A673 (cell line): ENCODE measurements at places on chromosomes 3 and 15. TPM values are rescaled to one million over a fixed set of nuclear protein-coding genes. Genes with fewer than 3 reads are reported as not detected.

- H3K27ac ChIP-seq, result no peak overlapping the region
- no peaks in the 10 kb centered on the region for H3K27me3 ChIP-seq
- H3K36me3 ChIP-seq, result no peaks in the 10 kb centered on the region
These were observed 69.4 kb upstream of the PLXNA1 start for GRCh38 chr3:126913524-126913923.

The GPR176 gene
- total RNA-seq, result 5.4 and 5.6 TPM in 2 replicates

- no peak overlapping the region for H3K27ac ChIP-seq
- no peaks in the 10 kb centered on the region for H3K36me3 ChIP-seq
- no peak overlapping the region for H3K4me3 ChIP-seq
- no peak for DNase-seq
These were observed 28.9 kb downstream of the SETMAR start for GRCh38 chr3:4332111-4332510.

The STXBP5L gene
- not detected in 2 replicates for total RNA-seq

The SCN11A gene
- not detected in 2 replicates for total RNA-seq

- H3K36me3 ChIP-seq, result no peaks in the 10 kb centered on the region
- DNase-seq, result no peak
- H3K27me3 ChIP-seq, result no peaks in the 10 kb centered on the region
- H3K4me3 ChIP-seq, result no peak overlapping the region
- H3K4me1 ChIP-seq, result no peaks in the 10 kb centered on the region
- H3K27ac ChIP-seq, result no peak overlapping the region
These were observed 37.8 kb upstream of the MUC4 start for GRCh38 chr3:195849322-195850074.

The THAP10 gene
- 6.2 and 6.6 TPM in 2 replicates for total RNA-seq

- H3K27me3 ChIP-seq, result no peaks in the 10 kb centered on the region
- H3K4me3 ChIP-seq, result no peak overlapping the region
- DNase-seq, result no peak
- no peak overlapping the region for H3K27ac ChIP-seq
These were observed 438.1 kb upstream of the ARPP21 start for GRCh38 chr3:35201211-35201610.

GRCh38 chr3:48661501-48662144, 1.1 kb downstream of the CELSR3 start:
- DNase-seq, result peak; percentile 58
- no peaks in the 10 kb centered on the region for H3K27me3 ChIP-seq

- H3K27me3 ChIP-seq, result no peaks in the 10 kb centered on the region
- no peaks in the 10 kb centered on the region for H3K36me3 ChIP-seq
- DNase-seq, result no peak
- no peak overlapping the region for H3K27ac ChIP-seq
These were observed 437.2 kb downstream of the SI start for GRCh38 chr3:164641071-164641470.

The RPP25 gene
- 20.6 and 22.5 TPM in 2 replicates for total RNA-seq

The STAC gene
- 1.9 and 2.0 TPM in 2 replicates for total RNA-seq

DNA sequence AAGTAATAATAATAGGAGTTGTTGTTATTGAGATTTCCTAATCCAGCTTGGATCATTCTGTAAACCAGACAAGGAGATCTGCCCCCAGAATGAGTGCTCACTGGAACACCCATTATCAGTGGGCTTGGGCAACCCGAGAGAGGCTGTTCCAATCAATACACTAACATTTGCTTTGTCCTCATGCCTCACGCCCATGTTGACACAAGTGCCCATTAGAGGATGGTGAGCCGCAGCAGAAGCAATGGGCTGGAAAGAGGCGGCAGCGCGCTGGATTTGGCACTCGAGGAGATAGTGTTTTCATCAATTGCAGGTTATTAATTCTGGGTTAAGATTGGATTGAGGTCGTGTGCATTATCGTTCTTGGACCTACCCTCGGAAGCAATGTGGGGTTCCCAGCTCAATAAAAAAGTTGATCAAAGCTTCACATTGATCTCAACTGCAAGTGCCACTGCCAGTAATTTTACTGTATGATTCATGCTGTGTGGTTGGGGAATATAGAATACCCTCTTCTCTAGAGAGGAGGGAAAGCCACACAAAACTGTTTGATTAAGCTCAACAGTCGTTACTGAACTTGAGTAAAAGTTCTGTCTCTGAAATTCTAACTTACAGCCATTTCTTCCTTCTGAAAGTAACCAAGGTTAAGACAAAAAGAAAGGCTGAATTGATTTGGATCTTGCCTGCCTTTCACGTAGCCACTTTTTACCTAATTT, 15.7 kb downstream of the LYZL4 start:
- H3K4me3 ChIP-seq, result no peak overlapping the region
- no peaks in the 10 kb centered on the region for H3K4me1 ChIP-seq
- H3K27ac ChIP-seq, result no peak overlapping the region
- H3K36me3 ChIP-seq, result no peaks in the 10 kb centered on the region

The OSTN gene
- total RNA-seq, result not detected in 2 replicates

The ARMC8 gene
- 48.0 and 55.8 TPM in 2 replicates for total RNA-seq

DNA sequence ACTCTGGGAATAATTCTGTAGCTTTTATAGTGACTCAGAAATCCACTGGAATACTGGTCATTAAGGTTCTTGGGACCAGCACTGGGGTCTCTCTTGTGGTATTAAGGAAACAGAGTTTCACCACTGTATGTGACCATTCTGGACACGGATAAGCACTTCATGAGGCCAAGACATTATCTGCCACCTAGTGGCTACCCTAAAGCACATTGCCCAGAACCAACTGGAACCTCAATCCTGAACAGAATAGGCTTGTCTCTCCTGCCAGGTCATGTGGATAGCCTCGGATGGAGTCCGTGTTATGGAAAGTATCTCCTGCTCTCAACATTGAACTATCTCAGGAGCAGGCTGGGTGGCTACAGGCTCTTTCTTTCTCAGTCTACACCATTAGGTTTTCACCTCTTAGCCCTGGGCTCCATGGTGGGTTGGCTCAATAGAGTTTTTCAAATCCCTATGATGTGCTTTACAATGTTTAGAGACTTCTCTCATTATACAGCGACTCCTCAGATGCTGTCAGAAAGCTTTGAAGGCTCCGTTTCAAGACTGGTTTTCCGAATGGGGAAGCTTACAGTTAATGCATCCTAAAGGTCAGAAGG, 167.6 kb upstream of the ST8SIA2 start:
- H3K27ac ChIP-seq, result no peak overlapping the region
- peaks cover 4% of the 10 kb centered on the region for H3K27me3 ChIP-seq
- DNase-seq, result peak; percentile 11
- no peaks in the 10 kb centered on the region for H3K4me1 ChIP-seq
- no peak overlapping the region for H3K4me3 ChIP-seq
